Effector memory CD8-positive, alpha-beta T cell (primary cell): ENCODE measurements at places on chromosomes 6 and 20.

DNA sequence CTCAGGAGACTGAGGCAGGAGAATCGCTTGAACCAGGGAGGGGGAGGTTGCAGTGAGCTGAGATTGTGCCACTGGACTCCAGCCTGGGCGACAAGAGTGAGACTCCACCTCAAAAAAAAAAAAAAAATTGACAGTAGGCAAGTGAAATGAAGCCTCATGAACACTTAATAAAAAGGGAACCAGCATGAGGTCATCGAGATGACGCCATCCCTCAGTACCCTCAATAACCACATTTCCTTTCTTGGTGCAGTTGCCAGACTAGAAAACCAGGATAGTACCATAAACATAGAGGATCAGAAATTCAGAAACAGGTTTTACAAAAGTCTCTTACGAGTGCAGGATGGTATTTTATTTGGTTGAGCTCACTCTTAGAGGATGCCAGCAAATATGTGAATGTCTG is 584.1 kb downstream of the MAFB start:
- no peak for DNase-seq

GRCh38 chr6:134453792-134454510 is 136.0 kb upstream of the SGK1 start:
- no peak for DNase-seq

DNA sequence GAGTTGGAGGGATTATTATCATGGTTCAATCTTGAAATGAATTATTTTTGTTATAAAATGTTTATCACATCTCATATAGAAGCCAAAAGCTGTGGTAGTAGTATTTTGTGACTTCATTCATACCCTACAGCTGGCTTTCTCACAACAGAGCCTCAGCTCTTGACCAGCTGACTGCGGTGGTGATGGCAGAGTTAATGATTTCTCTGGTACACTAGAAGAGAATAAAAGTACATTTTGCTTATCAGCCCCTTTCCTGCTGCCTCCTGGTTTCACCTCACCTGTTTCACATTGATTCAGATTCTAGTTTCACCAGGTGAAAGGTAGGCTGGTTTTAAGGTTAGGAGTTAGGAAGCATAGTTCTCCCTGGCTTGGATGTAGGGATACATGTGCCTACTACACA is 55.7 kb downstream of the AFG1L start:
- no peak for DNase-seq

DNA sequence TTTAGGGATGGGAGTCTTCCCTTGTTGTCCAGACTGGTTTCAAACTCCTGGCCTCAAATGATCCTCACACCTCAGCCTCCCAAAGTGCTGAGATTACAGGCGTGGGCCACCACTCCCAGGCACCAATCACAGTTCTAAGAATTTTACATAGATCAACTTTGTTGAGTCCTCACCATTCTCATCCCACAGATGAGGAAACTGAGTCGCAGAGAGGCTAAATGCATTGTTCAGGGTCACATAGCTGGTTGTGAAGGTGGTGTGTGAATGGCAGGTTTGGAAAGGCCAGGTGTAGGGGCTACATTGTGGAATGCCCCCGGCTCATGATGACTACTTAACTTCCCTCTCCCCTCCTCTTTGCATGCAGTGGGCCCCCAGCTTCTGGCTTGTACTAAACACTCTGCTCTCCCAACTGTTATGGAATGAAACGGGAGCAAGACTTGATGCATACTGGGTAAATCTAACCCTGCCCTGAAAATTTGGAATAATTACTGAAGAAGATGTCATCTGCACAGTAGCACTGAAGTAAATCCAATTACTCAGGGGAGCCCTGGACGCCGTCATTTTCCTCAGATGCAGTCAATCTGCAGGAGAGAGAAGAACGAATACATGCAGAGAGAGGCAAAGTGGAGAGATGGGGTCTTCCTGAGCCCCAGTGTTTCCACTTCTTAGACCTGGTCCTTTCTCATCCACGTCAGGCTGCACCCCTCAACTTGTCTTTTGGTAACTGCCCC is 102.3 kb upstream of the ZNF217 start:
- no peak for DNase-seq

DNA sequence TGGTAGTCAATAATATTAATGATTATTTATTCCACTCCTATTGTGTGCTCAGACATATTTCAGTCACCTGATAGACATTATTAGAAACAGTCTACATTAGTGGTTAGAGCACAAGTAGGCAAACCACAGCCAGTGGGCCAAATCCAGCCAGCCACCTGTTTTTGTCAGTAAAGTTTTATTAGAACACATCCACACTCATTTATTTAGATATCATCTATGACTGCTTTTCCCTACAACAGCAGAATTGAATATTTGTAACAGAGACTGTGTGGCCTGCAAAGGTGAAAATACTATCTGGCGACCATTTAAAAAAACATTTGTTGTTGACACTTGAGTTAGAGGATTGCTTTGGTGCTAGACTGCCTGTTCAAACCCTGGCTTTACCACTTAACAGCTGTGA is 220.0 kb upstream of the ZFP64 start:
- DNase-seq: no peak

GRCh38 chr6:126937426-126937825 is 181.0 kb upstream of the RSPO3 start:
- DNase-seq: no peak

GRCh38 chr20:36950414-36951197 is 902 bp downstream of the SAMHD1 start:
- DNase-seq: no peak
